ENCODE measurements at places on chromosomes 1 and 21. TPM values are rescaled to one million over a fixed set of nuclear protein-coding genes. Genes with fewer than 3 reads are reported as not detected.

DNA sequence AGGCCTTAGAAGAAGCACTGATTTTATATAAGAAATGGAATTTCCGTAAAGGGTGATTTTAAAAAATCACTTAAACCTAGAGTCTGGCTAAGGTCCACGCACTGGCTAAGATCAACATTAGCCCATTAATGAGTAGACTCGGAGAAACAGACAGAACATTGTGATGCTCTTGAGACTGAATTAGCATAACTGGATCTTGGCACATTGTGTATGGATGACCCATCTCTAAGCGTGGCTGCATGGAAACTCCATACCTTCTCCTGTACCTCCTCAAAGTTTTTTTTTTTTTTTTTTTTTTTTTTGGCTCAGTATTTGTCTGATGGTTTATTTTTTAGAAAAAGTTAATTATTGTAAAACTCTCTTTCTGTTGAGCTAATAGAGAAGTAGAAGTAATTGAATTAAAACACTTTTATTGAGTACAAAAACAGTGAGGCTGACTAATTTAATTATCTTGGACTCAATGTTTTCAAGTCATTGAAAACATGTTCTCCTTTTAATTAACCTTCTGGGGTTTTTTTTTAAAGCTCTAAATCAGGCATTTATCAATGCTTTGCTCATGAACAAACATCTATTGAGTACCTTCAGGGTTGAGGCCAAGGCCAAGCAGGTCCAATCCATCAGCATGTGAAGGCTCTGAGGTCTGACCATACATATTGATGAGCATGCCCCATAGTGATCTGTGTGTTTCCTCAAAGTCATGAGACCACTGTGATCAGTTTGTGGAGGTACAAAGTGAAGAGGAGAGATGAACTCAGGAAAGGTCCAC lies 74.0 kb downstream of the TLR5 start:
- DNase-seq = no peak
- no peaks in the 10 kb centered on the region for H3K4me1 ChIP-seq
- H3K36me3 ChIP-seq = no peaks in the 10 kb centered on the region

CFHR3 gene
- not detected for total RNA-seq

DNA sequence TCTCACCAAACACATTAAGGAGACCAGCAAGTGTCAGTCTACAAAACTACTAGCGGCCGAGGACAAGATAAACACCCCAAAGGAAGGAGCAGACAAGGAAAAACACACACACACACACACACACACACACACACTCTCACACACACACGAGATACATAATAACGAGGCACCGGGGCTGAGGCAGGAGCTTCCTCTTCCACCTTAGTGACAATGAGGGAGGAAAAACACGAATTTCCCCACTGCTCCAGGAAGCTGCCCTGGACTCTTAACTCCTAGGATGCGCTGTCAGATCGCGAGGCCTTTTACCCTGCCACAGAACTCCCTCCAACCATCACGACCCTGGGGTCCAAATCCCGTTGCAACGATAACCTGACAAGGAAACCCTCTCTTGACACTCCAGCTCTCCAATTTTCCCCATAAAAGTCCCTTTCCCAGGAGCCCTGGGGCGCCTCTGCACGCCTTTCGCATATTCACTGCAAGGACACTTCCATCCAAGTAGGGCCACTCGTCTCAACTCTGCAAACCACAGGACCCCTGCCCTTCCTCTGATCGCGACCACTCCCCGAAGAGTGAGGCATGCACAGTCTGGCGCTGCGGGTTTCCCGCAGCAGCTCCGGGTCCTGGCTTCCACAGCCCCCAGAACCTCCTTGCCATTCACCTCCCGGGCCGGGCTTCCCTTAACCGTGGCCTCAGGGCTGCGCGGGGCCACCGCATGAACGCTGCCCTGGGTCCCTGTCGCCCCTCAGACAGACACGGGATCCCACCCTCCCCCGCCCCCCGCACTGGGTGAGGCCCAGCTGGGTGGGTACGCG lies 581 bp downstream of the ETV3 start:
- H3K27me3 ChIP-seq = no peaks in the 10 kb centered on the region
- peak overlapping the region; percentile 88 for H3K27ac ChIP-seq
- DNase-seq = peak; percentile 27
- peaks cover 79% of the 10 kb centered on the region for H3K4me1 ChIP-seq
- H3K36me3 ChIP-seq = peaks cover 38% of the 10 kb centered on the region

DNA sequence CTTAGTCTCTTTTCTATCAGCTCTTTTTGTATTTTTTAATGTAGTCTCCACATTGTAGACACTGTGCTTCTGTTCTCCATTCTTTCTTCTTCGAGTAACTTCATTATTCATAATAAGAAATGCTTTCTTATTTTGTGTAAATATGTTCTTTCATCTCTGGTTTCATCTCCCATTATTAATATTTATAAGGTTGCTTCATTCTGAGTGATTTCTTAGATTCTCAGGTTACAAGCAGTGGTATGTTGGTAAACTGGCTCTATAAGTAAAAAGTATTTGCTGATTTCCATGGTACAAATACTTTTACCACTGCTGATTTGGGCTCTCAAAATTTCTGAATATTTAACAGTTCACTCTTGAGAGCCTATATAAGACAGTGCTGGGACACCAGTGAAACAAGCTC lies 81.3 kb downstream of the CDC14A start:
- peaks cover 75% of the 10 kb centered on the region for H3K4me1 ChIP-seq
- DNase-seq = no peak
- peaks cover 45% of the 10 kb centered on the region for H3K36me3 ChIP-seq

- H3K4me1 ChIP-seq = peaks cover 81% of the 10 kb centered on the region
- H3K27ac ChIP-seq = no peak overlapping the region
- no peak overlapping the region for H3K4me3 ChIP-seq
- H3K36me3 ChIP-seq = peaks cover 6% of the 10 kb centered on the region
- H3K27me3 ChIP-seq = no peaks in the 10 kb centered on the region
Observed at GRCh38 chr1:28976248-28976647, 61.9 kb downstream of the EPB41 start.

DMBX1 gene
- total RNA-seq = 0.10 TPM

DNA sequence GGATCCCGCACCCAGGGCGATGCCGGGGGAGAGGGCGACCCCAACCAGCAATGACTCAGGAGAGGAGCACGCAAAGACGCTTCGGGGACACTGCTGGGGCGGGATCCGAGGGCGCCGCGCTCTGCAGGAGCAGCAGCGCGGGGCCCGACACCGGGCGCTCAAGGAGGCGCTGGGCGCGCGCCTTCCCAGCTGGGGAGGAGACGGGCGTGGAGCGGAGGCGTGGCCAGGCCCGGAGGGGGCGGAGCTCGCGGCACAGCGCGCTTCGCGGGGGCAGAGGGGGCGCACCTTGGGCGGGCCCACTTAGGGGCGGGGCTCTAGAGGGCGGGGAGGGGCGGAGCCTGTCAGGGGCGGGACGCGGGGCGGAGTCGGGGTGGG lies 369 bp downstream of the SUMO3 start:
- peak; percentile 95 for DNase-seq
- H3K36me3 ChIP-seq = peaks cover 3% of the 10 kb centered on the region
- peak overlapping the region; percentile 33 for H3K27ac ChIP-seq
- peak overlapping the region; percentile 72 for H3K4me3 ChIP-seq
- peaks cover 11% of the 10 kb centered on the region for H3K4me1 ChIP-seq

GRCh38 chr21:40129809-40130208 lies 262.6 kb downstream of the PCP4 start:
- H3K27ac ChIP-seq = no peak overlapping the region
- no peak for DNase-seq
- no peak overlapping the region for H3K4me3 ChIP-seq
- no peaks in the 10 kb centered on the region for H3K4me1 ChIP-seq

- no peak for DNase-seq
- H3K4me1 ChIP-seq = no peaks in the 10 kb centered on the region
- no peaks in the 10 kb centered on the region for H3K36me3 ChIP-seq
- H3K27ac ChIP-seq = no peak overlapping the region
Observed at GRCh38 chr1:154689083-154689482, 81.1 kb upstream of the ADAR start.

DNA sequence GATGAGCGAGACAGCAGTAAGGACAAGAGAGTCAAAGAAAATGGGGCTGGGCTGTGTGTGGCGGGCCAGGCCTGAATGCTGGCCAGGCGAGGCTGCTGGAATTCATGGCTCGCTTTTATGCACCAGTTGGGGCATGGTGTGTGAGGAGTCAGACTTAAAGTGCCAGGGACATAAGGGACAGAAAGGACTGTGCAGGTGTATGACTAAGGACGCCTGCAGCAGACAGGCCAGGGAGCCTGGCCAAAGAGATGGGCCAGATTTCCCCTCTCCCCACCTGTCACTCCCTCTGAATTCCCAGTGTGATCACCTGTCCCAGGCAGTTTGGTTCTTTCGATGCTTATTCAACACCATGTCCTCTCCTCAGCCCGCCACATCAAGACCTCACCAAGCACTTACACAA lies 16.9 kb upstream of the SMIM12 start:
- no peak overlapping the region for H3K27ac ChIP-seq
- no peaks in the 10 kb centered on the region for H3K36me3 ChIP-seq
- peaks cover 32% of the 10 kb centered on the region for H3K27me3 ChIP-seq

OR2M3 gene
- total RNA-seq = not detected

DNA sequence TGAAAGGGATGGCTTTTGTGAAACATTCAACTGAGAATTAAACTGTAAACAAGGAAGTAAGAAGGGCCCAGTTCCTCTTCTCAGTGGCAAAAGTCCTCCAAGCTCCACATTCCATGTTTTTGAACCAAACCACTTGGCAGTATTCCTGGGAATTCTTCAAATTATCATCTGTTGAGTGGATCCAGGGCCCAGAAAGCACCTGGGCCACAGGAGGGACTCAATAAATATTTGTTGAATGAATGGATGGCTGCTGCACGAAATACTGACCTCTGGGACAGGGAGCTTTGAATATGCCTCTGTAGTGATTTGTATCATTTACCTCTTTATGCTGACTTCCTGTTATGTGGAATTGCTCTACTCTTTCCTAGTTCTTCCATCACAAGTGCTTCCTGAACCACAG lies 4.7 kb downstream of the SLC35F3 start:
- H3K27ac ChIP-seq = no peak overlapping the region
- H3K36me3 ChIP-seq = no peaks in the 10 kb centered on the region
- peaks cover 5% of the 10 kb centered on the region for H3K4me1 ChIP-seq
- H3K27me3 ChIP-seq = peaks cover 29% of the 10 kb centered on the region
- no peak for DNase-seq

OR2AK2 gene
- total RNA-seq = not detected

DNA sequence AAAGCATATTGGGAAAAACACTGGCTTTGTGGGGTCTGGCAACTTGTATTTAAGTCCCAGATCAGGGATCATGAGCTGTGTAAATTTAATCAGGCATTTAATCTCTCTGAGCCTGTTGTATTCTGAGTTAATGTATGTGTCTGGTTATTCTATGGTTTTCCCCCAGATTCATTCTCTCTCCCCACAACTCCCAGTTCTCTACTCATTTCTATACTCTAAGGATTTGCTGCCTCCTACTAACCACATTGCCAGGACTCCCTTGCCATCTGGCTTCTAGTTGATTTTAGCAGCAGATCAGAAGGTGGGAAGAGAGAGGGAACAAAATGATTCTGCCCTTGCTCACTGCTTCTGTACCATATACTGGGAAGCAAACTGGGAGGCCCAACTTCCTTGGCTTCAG lies 31.4 kb upstream of the S1PR1 start:
- H3K4me3 ChIP-seq = no peak overlapping the region
- peaks cover 26% of the 10 kb centered on the region for H3K4me1 ChIP-seq
- peak overlapping the region; percentile 74 for H3K27ac ChIP-seq
- no peak for DNase-seq
- no peaks in the 10 kb centered on the region for H3K36me3 ChIP-seq

DNA sequence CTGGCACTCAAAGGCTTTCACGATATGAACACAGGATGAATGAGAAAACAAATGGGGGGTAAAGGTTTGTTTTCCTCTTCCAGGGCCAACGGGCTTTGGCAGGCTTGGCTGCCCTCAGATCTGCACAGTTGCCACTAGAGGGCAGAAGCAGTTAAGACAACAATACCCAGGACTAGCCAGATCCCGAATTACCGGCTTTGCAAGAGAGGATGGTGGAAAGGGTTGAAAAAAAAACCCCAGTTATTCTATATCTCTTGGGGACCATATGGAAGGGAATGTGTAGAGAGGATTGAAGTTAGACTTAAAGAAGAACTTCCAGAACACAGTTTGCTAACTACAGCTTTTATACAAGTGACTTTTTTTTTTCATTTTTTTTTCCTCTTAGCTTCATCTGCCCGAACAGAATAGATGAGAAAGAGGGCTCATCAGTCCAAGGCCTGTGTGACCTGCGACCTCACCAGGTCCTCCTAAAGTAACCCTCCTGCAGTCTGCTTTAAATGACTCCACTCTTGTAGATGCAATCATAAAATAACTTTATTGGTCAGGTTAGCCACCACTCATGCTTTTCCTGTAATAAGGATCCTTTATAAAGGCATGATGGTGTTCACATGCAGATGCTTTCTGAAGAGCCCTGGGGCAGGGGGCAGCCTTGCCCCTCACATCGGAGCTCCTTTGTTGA lies 10.7 kb downstream of the FMOD start:
- H3K27ac ChIP-seq = no peak overlapping the region
- H3K27me3 ChIP-seq = peaks cover 11% of the 10 kb centered on the region
- no peaks in the 10 kb centered on the region for H3K36me3 ChIP-seq
- H3K4me3 ChIP-seq = no peak overlapping the region
